ENCODE measurements at places on chromosomes 1 and 21.
A peak's percentile ranks its signal among the peaks of the same experiment; 100 is the strongest.

- DNase-seq: peak; percentile 46
Measured at GRCh38 chr1:227234998-227235405, 83.3 kb downstream of the CDC42BPA start.

DNA sequence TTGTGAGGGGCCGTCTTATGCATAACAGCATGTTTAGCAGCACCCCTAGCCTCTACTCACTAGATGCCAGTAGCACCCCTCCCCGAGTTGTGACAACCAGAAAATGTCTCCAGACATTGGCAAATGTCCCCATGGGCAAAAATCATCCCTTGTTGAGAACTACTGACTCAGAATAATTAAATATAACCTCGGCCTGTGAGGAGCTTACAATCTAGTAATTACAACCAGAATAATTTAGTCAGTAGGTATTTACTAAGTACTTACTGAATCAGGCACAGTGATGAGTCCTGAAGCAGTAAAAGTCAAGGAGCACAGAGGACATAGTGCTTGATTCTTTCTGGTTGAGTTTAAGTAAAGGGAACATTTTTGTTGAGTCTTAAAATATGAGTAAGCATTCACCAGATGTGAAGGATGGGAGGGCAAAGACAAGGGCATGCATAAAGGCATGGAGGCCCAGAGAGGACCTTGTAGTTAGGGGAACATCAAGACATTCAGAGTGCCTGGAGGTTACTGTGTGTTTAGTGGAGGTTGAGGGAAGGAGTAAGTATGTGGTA is 44.1 kb upstream of the KCNQ4 start:
- DNase-seq: no peak

- no peak for DNase-seq
Measured at GRCh38 chr21:17472592-17473271, 40.1 kb upstream of the CXADR start.

GRCh38 chr1:8410791-8411190 is 92.9 kb downstream of the SLC45A1 start:
- no peak for DNase-seq

GRCh38 chr1:212618466-212619210 is 10.1 kb downstream of the ATF3 start:
- peak; percentile 59 for DNase-seq

- DNase-seq: peak; percentile 3
Measured at GRCh38 chr1:111364690-111365089, 62.8 kb downstream of the OVGP1 start.

GRCh38 chr1:53134961-53135734 is 7.3 kb downstream of the SLC1A7 start:
- peak; percentile 83 for DNase-seq
